ENCODE measurements at places on chromosomes 16 and 17.

DNA sequence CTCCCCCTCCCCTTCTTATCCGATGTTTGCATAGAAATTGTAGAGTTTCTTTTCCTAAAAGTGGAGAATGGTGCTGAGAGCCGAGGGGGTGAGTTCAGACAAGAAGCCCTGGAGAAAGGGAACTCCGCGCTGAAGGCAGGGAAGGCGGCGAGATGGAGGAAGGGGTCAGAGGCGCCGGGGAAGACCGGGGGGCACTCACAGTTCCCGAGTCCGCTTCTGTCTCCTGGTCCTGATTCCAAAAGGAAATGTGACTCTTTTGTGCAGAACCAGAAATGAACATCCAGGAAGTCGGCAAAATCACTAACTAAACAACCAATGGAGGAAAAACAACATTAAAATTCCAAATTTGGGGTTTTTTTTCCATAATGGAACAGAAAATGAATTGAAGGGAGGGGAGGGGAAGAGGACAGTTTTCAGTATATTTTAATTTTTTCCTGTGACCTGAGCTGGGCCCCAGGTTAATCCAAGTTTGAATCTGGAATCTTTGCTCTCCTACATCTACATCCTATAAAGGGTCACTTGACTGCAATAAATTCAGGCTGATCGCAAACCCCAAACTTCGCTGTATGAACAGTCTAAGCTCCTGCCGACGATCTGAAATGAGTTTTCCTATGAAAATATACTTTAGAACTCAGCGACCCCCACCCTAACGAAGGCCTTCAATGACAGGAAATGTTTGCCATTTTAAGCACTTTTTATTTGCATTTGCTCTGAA lies 252.3 kb downstream of the C16orf95 start:
- no peak for DNase-seq

DNA sequence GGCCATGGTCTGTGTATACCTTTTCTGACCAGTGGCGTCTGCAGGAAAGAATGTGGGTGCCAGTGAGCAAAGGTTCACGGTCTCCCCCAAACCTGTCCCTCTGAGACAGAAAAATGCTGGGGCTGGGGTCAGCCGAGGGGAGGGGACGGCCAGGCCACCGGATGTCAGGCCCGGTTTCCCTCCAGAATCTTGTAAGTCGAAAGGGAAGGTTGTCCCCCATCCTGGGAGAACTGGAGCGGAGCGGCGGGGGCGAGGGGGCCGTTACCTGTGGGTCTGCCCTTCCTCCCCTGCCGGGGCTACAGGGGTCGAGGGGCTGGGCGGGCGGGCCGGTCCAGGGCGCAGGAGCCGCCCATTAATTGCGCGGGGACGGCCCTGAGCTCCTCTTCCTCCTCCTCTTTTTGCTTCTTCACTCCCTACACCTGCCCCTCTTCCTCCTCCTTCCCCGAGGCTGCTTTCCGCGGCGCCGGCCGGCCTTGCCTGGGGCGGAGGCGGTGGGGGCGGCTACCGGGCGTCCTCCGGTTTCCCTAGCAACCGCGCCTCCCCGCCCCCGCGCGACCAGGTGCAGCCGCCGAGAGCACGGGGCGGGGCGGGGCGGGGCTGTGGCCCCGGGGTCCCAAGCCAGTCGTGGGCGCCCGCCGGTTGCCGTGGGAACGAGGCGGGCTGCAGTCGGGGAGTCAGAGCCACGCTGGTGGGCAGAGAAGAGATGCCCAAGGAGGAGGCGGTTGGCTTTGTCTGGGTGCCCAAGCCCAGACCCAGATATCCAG lies at the start of gene MARCHF10:
Gene MARCHF10 (minus strand): TSS at position 503 of the 764 bp plus-strand sequence. CDS start 6,579 bp downstream, outside the sequence.
- DNase-seq: peak; percentile 71

- DNase-seq: no peak
These were observed 68.5 kb downstream of the RPTOR start for GRCh38 chr17:80612997-80613731.

GRCh38 chr16:12168074-12169000 lies 191.8 kb downstream of the SNX29 start:
- DNase-seq: no peak

DNA sequence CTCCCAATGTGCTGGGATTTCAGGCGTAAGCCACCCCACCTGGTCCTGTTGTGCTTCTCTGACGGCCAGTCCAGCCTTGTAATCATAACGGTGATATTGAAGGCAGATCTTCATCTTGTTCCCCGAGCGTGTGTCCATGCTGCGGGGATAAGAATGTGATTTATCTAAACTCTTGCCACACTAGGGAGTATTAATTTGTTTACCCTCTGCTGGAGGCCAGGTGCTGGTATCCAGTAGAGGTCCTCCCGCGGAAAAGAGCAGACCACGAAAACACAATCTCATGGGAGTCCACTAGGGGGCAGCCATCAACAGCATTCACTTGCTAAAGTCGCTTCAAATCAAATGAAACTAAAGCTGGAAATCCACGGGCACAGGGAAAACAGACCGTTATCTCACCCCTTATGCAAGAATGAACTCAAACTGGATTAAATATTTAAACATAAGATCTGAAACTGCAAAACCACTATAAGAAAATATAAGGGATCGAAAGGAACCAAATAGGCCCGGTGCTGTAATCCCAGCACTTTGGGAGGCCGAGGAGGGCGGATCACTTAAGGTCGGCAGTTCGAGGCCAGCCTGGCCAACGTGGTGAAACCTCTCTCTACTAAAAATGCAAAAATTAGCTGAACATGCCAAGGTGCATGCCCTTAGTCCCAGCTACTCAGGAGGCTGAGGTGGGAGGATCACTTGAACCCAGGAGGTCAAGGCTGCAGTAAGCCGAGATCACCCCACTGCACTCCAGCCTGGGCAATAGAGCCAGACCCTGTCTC lies 22.3 kb upstream of the RBBP6 start:
- DNase-seq: peak; percentile 61

Measured in NCI-H187 (cell line).